Cerebellar nuclear complex (tissue), 1 donor: ENCODE measurements at places on chromosomes 4 and X.

- no peak for DNase-seq
These were observed 6.7 kb downstream of the EDNRA start for GRCh38 chr4:147487616-147488015.

DNA sequence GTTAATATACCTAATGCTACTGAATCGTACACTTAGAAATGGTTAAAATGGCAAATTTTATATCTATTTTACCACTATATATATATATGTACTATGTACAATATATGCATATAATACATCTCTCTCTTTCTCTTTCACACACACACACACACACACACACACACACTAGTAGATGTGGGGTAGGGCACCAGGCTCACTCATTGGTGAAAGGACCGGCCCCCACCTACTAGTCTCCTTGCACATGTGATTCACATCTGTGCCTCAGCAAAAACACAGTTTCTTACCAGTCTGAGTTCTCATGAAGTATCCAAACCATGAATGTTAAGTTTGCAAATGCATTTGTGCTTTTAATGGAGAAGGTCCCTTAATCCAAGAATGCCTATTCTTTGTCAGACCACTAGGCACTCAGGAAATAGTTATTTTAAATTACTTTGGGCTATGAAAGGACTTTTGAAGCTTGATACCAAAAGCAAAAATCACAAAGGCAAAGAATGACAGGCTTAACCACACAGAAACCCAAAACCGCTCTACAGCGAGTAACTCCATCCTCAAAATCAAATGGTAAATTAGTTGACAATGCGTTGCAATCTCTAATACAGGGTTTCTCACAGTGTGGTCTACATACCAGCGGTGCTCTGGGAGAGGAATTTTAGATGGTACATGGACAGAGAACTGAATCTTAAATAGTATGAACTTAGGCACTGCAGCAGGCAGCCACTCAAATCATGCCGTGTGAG lies 5.8 kb downstream of the TSC22D3 start:
- DNase-seq, result no peak

- no peak for DNase-seq
These were observed 1.8 kb downstream of the PCSK1N start for GRCh38 chrX:48833542-48834138.

DNA sequence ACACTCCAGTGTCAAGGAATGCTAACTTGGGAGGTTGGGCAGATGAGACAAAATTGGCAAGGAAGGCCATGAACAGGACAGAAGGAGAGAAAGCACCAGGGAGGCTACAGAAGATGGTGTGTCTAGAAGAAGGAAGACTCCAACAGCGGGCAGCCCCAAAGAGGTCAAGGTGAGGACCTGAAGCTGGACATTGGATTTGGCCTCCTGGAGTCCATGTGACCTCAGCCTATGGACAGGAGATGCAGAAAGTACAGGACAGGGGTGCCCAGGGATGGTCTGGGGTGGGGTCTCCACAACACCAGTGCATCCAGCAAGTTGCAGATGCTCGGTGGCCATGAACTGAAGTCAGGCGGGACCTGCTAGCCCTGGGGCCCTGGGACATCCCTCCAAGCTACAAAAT lies 86.2 kb downstream of the JAKMIP1 start:
- no peak for DNase-seq

DNA sequence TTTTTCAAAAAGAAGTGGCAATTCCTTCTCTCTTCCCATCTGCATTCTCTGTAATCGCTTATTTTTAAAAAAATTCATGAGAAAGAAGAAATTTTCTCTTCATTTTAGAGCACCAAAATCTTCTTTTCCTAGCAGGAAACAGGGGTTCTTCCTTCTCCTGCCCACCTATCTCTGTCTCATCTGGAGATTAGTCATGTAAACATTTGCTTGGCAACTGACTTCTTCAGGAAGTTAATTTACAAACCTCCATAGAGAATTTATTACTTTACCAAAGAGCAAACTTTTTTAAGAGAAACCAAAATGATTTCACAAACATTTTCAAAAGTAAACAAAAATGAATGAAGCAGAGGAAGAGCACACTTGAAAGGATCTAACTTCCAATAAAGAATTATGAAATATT lies 13.5 kb downstream of the TTC29 start:
- DNase-seq, result no peak

DNA sequence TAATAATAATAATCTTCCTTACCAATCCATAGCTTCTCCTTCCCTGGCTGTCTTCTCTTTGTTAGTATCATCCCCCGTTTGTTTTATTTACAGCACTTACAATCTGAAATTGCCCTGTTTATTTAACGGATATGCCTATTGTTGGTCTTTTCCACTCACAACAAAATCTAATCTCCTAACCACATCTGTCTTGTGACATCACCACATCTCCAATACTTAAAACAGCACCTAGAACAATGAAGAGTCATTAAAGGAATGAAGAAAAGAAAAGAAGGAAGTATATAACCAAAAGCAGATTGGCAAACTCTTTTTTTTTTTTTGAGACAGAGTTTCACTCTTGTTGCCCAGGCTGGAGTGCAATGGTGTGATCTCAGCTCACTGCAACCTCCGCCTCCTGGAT lies 38.7 kb upstream of the JADE1 start:
- DNase-seq, result no peak

DNA sequence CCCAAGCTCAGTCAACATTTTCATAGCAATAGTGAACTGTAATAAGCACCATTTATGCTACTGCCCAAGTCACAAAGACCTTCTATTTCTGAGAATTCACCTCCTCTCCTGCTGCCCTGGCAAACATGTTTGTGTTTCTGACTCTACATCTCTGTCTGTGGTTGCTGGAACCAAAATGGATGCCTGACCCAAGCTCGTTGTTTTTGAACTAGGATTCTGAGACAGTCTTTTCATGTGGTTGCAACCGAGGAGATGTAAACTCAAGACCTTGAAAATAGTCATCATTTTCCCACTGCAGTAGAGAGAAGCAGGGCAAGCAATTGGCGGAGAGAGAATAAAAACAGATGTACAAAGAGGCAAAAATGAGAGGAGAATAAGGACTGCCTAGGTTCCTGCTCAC lies 160.2 kb downstream of the RAB28 start:
- no peak for DNase-seq

- DNase-seq, result no peak
These were observed 551 bp downstream of the NPNT start for GRCh38 chr4:105895583-105896460.

DNA sequence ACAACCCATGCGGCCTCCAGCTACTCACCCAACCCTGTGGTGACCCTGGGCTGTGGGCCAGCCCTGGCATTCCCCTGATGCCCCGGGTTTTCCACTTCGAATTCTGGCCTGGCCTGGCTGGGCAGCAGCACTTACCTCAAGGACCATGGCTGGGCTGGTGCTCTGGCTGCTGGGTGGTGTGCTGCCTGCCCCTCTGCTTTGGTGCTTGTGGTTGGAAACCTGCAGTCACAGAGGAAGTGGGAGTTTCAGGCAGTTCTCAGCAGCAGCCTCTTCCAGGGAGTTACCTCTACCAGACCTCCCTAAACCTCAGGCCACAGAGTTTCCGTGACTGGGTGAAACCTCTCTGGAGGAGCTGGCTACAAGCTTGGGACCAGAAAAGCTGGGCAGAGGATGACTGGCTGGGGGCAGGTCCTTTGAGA lies at the start of gene CXCR3:
Gene CXCR3, minus strand, starts transcription at position 209 of the 419 bp plus-strand sequence. Its CDS starts 62 bp downstream, at position 147.
- DNase-seq, result no peak

DNA sequence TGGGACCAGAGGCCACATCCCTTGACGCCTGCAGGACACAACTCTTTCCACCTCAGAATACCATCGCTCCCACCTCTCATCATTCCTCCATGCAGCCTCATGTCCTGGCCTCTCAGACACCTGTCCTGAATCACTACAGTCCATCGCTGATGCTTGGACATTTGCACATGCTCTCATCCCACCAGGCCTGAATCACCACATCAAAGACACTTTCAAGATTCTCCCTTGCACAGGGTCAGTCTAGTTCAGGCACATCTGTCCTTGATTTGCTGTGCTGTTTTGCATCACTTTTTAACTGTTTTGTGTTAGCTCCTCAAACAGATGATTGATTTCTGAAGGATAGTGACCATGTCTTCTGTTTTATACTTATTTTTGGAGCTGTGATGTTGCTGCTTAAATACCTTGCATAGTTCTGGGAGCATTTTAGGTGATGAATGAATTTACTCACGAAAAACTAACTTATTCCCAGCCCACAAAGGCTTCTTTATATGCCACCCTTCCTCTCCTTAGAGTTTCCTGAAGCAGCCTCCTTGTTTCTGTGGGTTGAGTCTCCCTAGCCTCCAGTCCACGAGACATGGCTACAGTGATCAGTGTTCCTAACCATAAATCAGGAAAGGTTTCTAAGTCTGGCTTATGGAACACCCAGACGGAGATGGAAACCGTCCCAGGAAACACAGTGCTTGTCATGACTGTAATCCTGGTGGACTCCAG lies 2.6 kb downstream of the FAM114A1 start:
- no peak for DNase-seq

DNA sequence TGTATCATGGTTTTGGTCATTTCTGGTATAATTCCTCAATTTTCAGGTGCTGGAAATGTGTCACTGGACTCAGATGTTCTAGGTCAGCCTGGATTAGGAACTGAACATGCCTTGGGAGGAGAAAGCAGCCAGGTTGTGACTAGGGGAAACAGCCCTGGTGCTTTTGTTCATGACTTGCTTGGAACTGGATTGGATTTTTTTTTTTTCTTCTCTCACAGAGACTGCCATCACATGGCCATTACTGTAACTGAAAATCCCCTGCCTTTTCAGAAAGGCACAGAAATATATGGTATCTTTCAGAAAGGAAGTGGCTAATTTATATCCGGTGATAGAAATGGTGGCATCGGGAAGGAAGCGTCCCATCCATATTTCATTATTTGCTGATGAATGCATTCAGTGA lies 34.6 kb downstream of the SEPTIN11 start:
- DNase-seq, result no peak

DNA sequence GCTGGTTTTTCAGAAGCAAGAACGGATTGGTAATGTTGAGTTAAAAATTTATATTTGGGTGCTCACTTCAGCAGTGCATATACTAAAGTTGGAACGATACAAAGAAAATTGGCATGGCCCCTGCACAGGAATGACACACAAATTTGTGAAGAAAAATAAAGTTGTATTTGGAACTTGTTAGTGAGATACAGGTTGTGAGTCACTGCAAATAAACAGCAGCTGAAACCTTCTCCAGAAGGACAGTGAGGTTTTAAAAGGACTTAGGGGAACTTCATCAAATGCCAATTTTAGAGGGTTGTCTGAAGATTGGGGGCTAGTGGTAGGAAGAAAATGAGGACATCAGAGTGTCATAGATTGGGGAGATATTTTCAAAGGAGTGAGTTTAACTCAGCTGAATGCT lies 79.7 kb upstream of the ELOVL6 start:
- no peak for DNase-seq

DNA sequence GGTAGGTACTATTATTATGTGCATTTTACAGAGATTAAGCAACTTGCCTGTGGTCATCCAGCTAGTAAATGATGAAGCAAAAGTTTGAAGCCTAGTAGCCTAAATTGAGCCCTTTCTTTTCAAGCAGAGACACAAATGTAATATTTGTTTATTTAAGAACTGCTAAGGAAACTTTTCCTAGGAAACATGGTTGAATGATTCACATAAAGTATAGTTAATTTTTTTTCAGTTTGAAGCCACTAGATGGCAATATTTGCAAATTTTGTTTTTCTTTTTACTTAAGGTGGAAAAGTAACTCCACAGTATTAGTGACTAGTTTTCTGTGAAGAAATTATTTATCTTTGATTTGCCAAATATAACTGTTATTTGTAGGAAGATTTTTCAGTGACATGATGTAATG lies 52.8 kb upstream of the ANKRD17 start:
- DNase-seq, result no peak

GRCh38 chr4:1241466-1241935 lies 7.4 kb downstream of the CTBP1 start:
- no peak for DNase-seq

- peak; percentile 1 for DNase-seq
These were observed at the start of gene SEPTIN6 for GRCh38 chrX:119693040-119693995. SEPTIN6 (minus strand) TSS chrX:119693168; CDS start chrX:119693105, 63 bp downstream.

- no peak for DNase-seq
These were observed 435.3 kb downstream of the ZIC3 start for GRCh38 chrX:138001226-138001625.

- no peak for DNase-seq
These were observed 15.8 kb downstream of the UGT2B10 start for GRCh38 chr4:68831642-68832041.

DNA sequence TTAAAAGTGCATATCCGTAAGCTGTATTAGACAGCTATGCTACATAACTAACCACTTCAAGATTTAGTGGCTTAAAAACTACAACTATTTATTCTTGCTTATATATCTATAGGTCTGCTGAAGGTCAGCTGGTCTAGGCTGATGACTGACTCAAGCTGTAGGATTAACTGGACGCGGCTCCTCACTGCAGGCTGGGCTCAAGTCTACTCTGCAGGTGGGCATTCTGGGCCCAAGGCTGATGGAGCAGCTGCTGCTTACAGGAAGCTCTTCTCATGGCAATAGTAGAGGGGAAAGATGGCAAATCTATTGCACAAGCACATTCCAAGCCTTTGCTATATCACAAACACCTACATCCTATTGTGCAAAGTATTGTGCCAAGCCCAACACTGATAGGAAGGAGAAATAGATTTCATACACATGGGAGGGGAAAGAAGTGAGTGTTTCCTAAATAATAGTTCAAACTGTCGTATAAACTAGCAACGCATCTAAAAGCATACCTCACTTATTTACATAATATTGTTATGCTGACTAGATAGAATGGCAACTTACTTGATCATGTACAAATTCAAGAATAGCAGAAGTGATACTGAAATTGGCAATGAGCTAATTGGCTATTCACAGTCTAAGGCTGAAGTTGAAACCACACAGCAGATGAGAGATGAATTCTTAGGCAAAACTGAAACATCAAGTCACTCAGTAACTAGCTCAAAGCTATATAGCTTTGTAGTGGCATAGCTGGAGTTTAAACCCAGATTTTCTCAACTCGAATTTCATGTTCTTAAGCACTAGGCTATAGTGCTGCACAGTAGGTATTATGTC lies 263.8 kb downstream of the NKX6-1 start:
- no peak for DNase-seq

DNA sequence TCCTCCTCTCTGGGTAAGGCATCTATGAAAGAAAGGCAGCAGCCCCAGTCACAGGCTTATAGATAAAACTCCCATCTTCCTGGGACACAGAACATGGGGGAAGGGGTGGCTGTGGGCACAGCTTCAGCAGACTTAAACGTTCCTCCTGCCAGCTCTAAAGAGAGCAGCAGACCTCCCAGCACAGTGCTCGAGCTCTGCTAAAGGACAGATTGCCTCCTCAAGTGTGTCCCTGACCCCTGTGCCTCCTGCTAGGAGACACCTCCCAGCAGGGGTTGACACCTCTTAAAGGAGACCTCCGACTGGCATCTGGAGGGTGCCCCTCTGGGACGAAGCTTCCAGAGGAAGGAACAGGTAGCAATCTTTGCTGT lies 89.9 kb downstream of the EFHC2 start:
- DNase-seq, result no peak

GRCh38 chr4:16231570-16232245 lies 5.4 kb upstream of the TAPT1 start:
- no peak for DNase-seq

GRCh38 chrX:142089193-142089592 lies 115.9 kb downstream of the MAGEC2 start:
- no peak for DNase-seq
